ENCODE measurements at places on chromosomes 1 and 21.
A peak's percentile ranks its signal among the peaks of the same experiment; 100 is the strongest.

DNA sequence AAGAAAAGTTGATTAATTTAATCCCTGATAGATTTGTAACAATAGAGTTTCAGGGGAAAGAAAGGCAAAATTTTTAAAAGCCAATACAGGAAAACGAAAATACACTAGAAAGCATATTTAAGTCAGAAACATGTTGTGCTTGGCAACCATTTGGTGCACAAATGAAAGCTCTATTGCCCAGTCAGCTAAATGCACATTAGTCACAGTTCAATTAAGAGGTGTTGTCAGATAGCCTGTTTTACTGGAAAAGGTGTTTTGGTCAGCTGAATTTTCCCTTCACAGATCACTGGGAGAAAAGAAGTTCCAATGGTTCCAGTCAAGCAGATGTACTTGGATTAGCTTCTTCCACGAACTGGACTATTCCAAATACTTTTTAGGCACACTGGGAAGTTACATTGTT is 25.4 kb downstream of the RGS4 start:
- no peak for DNase-seq

GRCh38 chr1:232911027-232911599 is 39.3 kb upstream of the NTPCR start:
- no peak for DNase-seq

- no peak for DNase-seq
These were observed 151.1 kb downstream of the LYPLAL1 start for GRCh38 chr1:219324629-219325367.

- DNase-seq: no peak
These were observed at the start of gene KIAA0319L for GRCh38 chr1:35557118-35557610. TSS of gene KIAA0319L (minus strand) at chr1:35557403. CDS start at chr1:35554491, 2,912 bp downstream.

GRCh38 chr1:202038688-202039346 is 28.4 kb downstream of the ELF3 start:
- no peak for DNase-seq

GRCh38 chr1:228544921-228545591 is 57.9 kb downstream of the RNF187 start:
- DNase-seq: no peak

- DNase-seq: no peak
These were observed 81.8 kb upstream of the KCNA3 start for GRCh38 chr1:110756506-110756905.

DNA sequence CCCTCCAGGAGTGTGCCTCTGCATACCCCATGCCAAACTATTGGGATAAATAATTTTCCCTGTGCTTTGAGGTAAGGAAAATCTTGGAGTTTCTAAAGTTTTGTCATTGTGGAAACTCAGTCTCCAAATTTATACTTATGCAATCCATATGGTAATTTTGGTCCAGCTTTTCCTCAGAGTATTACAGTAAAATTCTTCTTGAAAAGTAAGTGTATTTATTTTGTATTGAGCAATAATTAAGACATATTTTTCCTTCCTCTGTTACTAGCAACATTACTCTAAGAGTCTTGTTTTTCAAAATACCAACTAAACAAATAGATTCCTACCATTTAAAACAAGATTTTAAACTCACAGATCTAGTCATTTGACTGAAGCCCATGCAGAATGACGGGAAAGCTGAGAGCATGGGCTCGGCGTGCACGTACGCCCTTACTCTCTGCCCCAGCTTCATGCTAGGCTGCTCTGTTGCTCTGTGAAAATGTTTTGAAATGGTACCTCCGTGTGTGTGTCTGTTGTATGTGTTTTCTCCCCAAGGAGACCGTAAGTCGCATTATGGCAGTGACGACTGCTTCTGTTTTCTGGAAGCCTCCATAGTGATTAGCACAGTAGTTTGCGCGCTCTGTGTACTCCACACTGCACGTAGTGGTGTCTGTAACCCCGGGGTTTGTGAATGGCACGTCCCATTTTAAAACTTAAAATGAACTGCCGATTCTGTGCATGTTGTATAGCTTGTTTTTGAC is 165.3 kb downstream of the SDCCAG8 start:
- no peak for DNase-seq

DNA sequence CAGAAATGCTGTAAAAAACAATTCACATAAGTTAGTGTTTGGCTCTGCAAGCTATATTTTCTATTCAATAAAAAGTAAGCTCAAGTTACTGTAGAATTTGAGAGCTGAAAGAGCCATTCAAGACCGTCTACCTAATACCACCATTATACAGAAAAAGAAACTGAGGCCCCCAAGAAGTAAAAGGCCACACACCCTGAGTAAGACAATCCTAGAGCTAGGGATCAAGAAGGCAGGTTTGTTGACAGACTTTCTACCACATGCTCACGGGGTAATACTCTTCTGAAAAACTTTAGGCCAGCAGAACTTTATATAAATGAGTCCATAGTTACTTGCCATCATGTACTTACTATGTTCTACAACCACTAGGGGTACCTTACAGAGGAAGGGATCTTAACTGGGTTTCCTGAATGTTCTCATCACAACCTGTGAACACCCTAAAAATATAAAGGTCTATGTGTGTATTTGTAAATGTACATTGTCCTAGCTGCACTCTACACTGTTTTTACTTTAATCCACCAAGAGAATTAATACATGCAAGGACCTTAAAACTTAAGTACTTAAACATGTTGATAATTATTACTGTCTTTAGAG is 2.7 kb downstream of the PSMG1 start:
- no peak for DNase-seq

GRCh38 chr1:178690496-178690895 is 34.5 kb upstream of the RALGPS2 start:
- DNase-seq: no peak

DNA sequence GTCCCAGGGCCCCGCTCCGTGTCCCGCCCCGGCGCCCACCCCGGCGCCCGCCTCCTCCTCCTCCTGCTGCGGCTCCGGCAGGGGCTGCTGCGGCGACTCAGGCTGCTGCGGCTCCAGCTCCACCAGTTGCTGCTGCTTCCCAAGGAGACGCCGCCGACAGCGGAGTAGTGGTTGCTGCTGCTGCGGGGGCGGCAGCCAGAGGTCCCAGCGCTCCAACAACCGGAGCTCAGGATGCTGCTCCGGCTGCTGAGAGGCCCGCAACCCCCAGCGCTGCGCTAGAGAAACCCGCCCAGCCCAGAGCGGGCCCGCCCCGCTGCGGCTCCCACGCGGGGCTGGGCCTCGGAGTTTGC is 1.1 kb downstream of the CRCT1 start:
- no peak for DNase-seq

- DNase-seq: no peak
These were observed 23.8 kb downstream of the KIF21B start for GRCh38 chr1:200999667-201000066.

DNA sequence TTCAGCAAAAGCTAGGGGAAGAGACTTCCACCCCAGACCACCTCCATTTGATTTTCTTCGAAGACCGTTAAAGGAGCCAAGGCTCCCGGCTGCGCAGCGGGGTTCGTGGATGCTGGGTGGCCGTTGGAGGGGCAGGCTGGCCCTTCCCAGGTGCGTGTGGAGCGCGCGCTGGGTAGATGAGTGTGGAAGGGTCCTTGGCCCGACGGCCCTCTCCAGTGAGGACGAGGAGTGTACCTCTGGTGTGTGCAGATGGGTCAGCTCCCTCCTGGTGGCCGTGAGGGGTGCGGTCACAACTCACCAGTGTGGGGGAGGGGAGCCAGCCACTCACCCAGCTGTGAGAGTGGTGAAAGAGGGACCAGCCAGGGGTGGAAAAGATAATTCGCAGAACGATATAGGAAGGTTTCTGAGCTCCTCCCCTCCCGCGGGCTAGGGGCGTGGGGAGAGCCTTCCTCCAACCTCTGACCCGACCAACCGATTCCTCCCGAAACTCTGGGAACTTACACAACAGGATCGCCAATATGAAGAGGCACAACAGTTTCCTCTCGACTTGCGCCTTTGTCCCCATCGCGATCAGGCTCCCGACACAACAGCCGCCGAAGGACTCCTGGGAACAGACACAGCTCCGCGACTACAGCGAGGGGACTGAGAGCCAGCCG is at the start of gene F11R:
TSS of gene F11R (minus strand) at position 644 of the 656 bp plus-strand sequence. CDS start at position 565, 79 bp downstream.
- peak; percentile 49 for DNase-seq

DNA sequence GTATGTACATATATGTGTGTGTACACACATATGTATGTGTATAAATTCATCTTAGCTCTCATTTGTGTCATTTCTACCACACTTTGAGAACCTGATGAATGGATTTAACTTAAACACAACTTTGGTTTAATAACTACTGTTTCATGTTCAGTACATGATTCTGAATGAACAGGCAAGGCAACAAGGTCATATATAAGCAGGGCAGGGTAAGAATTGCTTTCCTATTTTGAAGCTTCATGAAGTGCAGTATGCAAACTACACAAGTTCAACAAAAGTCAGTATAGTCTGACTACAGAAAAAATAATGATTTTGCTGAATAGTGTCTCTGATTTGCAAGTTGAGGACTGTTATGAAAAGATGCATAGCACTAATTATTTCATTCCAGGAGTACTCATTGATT is 127.6 kb downstream of the KCNK2 start:
- DNase-seq: no peak

- no peak for DNase-seq
These were observed 75.4 kb downstream of the VWA5B1 start for GRCh38 chr1:20366056-20366462.

GRCh38 chr1:89728381-89728780 is 92.5 kb upstream of the LRRC8D start:
- DNase-seq: no peak

Measured in cortex of kidney (tissue), 1 donor.